ENCODE measurements at places on chromosomes 2 and 18. TPM values are rescaled to one million over a fixed set of nuclear protein-coding genes. Genes with fewer than 3 reads are reported as not detected.

DNA sequence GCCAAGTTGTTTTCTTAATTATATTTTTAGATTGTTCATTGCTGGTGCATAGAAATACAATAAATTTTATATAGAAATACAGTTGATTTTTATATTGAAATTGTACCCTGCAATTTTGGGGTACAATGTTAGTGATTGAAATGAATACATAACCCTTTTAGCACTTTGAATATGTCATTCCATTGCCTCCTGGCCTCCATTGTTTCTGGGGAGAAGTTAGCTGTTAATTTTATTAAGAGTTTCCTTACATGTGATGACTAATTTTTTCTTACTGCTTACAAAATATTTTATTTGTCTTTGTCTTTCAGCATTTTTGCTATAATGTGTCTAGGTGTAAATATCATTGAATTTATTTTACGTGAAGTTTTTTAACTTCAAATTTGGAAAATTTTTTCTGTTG, 176.5 kb upstream of the DCC start:
- H3K27me3 ChIP-seq = no peaks in the 10 kb centered on the region
- H3K36me3 ChIP-seq = no peaks in the 10 kb centered on the region
- H3K4me3 ChIP-seq = no peak overlapping the region
- no peak overlapping the region for H3K27ac ChIP-seq
- no peak for DNase-seq

GRCh38 chr2:238596571-238597551, 170.1 kb downstream of the ASB1 start:
- H3K36me3 ChIP-seq = no peaks in the 10 kb centered on the region
- H3K27me3 ChIP-seq = no peaks in the 10 kb centered on the region
- H3K4me3 ChIP-seq = no peak overlapping the region
- DNase-seq = peak; percentile 94
- H3K4me1 ChIP-seq = peaks cover 18% of the 10 kb centered on the region
- peak overlapping the region; percentile 55 for H3K27ac ChIP-seq

DNA sequence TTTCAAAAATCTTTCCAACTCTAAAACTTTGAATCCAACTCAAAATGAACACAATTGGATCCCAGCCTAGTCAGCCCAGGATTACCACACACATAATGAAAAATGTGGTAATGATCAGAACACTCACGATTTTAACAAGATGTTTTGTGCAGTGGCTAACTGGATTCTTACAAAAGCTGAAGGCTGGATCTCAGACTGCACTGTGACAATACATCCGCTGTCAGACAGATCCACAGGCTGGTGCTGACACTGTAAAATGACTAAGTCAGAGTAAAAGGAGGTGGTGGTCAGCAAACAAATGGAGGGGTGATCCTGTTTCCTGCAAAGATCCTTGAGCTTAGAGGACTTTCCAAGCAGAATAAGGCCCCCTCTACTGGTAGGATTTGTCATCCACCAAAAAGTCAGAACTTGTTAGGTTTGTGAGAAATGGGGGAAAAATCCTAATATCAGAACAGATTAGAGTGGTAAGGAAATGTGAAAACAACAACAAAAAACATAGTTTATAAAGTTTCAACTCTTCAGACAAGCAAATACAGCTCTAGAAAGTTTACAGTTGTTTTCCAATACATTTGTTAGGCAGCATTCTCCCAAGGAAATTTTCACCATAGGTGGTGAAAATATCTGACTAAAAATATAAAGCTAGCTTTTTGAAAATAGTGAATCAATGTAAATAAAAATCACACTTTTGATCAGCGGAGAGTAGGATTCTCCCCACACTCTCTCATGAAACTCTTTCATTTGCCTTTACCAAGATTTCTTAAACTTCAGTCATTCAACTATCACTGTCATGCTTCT, 211.9 kb downstream of the AGPS start:
- no peak overlapping the region for H3K4me3 ChIP-seq
- no peaks in the 10 kb centered on the region for H3K27me3 ChIP-seq
- H3K27ac ChIP-seq = no peak overlapping the region
- no peaks in the 10 kb centered on the region for H3K36me3 ChIP-seq

GRCh38 chr2:109134741-109135358, 5.8 kb downstream of the SH3RF3 start:
- no peaks in the 10 kb centered on the region for H3K36me3 ChIP-seq
- no peak for DNase-seq
- H3K27me3 ChIP-seq = no peaks in the 10 kb centered on the region
- peaks cover 29% of the 10 kb centered on the region for H3K4me1 ChIP-seq

DNA sequence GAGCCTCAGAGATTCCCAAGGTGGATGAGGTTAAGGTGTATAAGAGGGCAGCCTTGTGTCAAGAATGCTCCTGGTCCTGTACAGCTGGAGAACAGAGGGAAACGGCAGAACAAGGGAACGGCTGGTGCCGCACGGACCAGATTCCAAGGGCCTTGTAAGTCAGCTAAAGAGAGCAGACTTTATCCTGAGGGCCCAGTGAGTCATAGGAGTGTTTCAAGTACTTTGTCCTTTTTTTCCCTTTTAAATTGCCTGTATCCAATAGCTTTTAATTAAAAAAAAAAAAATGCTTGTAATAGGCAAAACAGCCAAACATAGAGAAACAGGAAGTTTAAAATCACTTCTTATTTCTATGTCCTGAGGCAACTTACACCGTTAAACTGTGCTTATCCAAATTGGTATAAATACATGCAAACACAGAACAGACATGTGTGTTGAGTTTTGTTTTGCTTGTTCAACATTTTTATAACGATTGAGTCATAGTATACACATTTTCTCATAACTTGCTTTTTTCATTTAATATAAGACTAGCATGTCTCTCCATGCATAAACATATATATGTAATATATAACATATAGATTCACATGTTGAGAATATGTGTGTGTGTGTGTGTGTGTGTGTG, 42.1 kb upstream of the EVA1A start:
- no peaks in the 10 kb centered on the region for H3K36me3 ChIP-seq
- peaks cover 75% of the 10 kb centered on the region for H3K4me1 ChIP-seq

DNA sequence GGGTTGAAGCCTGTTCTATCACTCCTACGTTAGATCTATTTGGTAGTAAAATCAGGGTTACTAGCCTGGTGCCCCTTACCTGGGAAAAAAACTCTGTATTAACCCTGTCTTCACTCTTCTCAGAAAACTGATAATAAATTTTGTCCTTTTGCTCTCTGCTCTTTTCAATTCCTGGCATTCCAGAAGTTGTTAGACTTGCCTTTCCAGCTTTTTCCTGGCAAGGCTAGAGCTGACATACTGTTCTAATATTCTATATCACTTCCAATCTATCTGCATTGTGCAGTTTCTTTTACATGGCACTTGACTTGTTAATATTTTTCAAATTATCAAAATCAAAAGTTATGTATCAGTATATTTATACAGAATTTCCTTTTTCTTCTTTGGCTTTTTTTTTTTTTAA, 162.2 kb downstream of the FIGN start:
- H3K4me3 ChIP-seq = no peak overlapping the region
- no peak overlapping the region for H3K27ac ChIP-seq
- no peaks in the 10 kb centered on the region for H3K4me1 ChIP-seq

GRCh38 chr2:106963156-106963555, 77.2 kb upstream of the ST6GAL2 start:
- H3K36me3 ChIP-seq = no peaks in the 10 kb centered on the region
- H3K27ac ChIP-seq = no peak overlapping the region
- DNase-seq = no peak
- no peaks in the 10 kb centered on the region for H3K27me3 ChIP-seq

DNA sequence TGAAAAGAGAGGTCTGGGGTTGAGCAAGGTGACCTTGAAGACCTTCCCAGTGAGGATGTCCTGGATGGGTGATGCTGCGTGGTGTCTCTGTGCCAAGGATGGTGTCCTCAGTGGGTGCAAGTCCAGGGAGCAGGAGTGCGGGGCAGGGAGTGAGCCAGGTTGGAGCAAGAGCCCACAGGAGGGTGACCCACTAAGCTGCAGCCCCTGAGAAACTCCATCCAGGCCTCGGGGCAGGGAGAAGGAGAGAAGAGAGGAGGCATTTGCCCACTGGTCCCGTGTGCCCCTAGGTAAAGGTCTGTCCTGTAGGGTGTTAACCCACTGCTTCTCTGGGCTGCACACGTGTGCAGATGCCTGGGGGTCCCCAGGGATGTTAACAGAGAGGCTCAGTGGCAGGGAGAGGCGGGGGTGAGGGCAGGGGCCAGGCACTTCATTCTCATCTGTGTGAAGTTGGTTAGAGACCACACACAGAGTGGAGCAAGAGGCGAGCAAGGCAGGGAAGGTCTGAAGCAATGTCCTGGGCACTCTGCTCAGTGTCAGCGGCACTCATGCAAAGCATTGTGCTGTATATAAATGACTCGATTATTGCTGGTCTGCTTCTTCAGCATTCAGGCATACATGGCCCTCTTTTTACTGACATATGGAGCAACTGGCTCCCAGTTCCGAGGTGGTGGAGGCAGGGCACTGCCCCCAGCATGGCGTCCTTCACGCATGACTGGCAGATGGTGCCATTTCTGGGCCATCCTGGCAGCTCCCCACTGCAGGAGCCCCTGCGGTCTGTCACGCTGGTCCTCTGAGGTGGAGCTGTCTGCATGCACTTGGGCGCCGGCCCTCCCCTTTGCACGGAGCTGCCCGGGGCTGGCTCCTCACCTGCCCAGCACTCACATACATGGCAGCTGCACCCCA, 117.2 kb upstream of the HS6ST1 start:
- H3K36me3 ChIP-seq = no peaks in the 10 kb centered on the region
- H3K27ac ChIP-seq = no peak overlapping the region
- H3K4me3 ChIP-seq = no peak overlapping the region
- DNase-seq = no peak

GRCh38 chr18:39149211-39149806, 1583.7 kb upstream of the CELF4 start:
- no peak overlapping the region for H3K4me3 ChIP-seq
- no peaks in the 10 kb centered on the region for H3K27me3 ChIP-seq
- no peak overlapping the region for H3K27ac ChIP-seq
- no peaks in the 10 kb centered on the region for H3K36me3 ChIP-seq
- DNase-seq = no peak

DNA sequence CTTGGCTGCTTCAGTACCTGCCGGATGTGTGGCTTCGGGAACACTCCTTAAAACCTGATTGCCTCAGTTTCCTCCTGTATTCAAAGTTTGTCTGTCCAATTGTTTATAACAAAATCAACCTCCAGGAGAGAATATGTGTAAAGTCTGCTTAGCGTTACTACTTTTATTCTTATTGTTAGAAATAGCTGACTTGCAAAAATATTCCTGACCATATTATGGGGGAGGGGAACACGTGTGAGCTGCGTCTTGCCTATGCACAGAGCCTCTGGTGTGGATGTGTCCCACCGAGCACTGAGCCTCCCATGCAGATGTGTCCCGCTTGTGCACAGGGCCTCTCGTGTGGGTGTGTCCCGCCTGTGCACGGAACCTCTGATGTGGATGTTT, 82.5 kb downstream of the DCDC2C start:
- peak overlapping the region; percentile 44 for H3K4me3 ChIP-seq
- DNase-seq = no peak
- peaks cover 31% of the 10 kb centered on the region for H3K4me1 ChIP-seq
- peaks cover 17% of the 10 kb centered on the region for H3K27me3 ChIP-seq
- peak overlapping the region; percentile 91 for H3K27ac ChIP-seq

DNA sequence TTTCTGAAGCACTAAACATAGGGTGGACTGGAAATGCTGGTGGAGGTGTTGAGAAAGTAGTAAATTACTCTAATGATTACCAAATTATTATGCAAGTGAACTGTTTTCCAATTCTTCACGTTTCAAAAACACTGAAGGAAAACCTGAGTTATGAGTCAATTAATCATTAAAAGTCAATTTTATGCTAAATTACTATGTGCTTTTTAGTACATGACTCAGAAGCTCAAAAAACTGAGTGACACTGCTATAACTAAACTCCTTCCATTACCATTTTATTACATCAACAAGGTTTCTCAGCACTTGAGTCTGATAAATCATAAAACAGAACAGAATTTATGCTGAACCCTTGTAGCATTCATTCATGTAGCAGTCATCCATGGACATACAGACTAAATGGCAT, 20.4 kb downstream of the CHMP3 start:
- H3K27me3 ChIP-seq = no peaks in the 10 kb centered on the region
- H3K4me1 ChIP-seq = no peaks in the 10 kb centered on the region
- H3K27ac ChIP-seq = no peak overlapping the region
- no peak overlapping the region for H3K4me3 ChIP-seq
- no peak for DNase-seq

DNA sequence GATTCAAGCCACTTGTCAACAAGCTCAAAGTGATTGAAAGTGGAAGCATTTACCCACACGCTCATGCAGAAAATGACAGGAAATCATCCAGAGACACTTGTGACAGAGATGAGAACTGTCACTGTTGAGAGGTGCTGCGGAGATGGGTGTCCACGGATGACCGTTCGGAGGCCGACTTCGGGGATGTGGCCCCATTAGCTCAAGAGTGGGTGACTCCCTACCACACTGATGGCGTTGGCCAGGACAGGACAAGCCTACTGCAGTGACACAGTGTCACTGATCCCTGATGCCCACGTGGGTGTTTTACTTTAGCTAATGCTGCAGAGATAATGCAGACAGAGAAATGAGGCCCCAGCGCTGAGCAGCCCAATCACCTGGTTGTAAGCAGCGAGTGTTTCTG, 81.5 kb upstream of the YWHAQ start:
- no peak overlapping the region for H3K4me3 ChIP-seq
- H3K27me3 ChIP-seq = no peaks in the 10 kb centered on the region
- H3K36me3 ChIP-seq = no peaks in the 10 kb centered on the region
- peaks cover 12% of the 10 kb centered on the region for H3K4me1 ChIP-seq

DNA sequence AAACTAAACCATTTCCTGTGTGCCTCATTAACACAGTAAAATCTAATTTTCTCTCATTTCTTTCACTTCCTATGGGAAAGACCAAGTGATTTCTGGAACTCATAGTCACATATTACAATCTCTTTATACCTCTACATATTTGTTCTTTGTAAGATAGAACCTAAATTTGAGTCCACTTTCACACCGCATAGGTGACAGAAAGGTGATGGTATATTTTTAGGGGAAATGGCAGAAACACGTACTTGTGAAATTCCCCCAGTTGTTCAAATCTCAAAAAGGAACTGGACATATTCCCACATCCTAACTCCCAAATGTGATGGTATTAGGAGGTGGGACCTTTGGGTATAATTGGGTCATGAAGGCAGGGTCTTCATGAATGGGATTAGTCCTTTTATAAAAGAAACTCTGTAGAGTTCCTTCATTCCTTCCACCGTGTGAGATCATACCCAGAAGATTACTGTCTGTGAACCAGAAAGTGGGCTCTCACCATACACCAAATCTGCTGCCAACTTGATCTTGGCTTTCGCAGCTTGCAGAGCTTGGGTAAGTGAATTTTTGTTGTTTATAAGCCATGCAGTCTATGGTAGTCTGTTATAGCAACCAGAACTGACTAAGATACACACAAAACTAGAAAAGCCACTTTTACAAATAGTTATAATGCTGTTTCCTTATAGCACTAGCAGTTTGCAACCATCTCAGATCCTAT, 542.1 kb downstream of the DSC3 start:
- no peaks in the 10 kb centered on the region for H3K36me3 ChIP-seq
- H3K27ac ChIP-seq = no peak overlapping the region
- H3K27me3 ChIP-seq = no peaks in the 10 kb centered on the region
- H3K4me3 ChIP-seq = no peak overlapping the region
- H3K4me1 ChIP-seq = no peaks in the 10 kb centered on the region
- no peak for DNase-seq

GRCh38 chr2:216694082-216694825, 1.1 kb downstream of the IGFBP5 start:
- H3K4me3 ChIP-seq = peak overlapping the region; percentile 83
- no peak overlapping the region for H3K27ac ChIP-seq
- H3K4me1 ChIP-seq = peaks cover 50% of the 10 kb centered on the region
- DNase-seq = peak; percentile 54
- H3K36me3 ChIP-seq = no peaks in the 10 kb centered on the region

- no peak for DNase-seq
- no peaks in the 10 kb centered on the region for H3K36me3 ChIP-seq
- no peak overlapping the region for H3K27ac ChIP-seq
- H3K4me1 ChIP-seq = no peaks in the 10 kb centered on the region
These were observed 116.9 kb downstream of the LYPD6B start for GRCh38 chr2:149155196-149155969.

Gene PROKR1
- 0.12 TPM for total RNA-seq

Gene CMPK2
- total RNA-seq = 6.5 TPM

Data from PC-3 (cell line).